ENCODE measurements at places on chromosomes 1 and 21.
A peak's percentile ranks its signal among the peaks of the same experiment; 100 is the strongest.

DNA sequence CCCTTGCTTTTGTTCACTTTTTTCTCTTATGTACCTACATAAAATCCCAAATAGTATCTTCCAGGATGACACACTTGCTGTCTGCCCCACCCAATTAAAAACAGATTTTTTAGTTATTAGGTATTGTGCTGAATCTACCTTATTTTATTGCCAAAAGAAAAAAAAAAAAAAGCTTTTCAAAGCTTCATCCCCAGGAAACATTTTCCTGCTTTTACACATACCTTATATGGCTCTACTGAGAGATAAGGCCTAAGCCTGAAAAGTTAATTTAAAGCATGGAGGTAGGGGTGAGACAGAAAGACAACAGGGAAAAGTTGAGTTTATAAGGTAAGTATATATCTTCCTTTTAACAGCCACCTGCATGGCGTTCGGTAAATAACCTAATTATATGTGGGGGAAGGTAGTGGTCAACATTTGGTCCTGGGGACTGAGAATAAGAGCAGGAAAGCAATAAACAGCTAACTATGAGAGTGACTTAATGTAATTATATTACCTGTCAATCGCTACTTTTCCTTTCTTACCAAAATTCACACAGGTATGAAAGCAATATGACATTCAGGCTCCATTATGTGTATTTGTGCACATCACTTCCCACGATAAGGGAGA is 54.6 kb upstream of the BOLA1 start:
- no peak for DNase-seq

DNA sequence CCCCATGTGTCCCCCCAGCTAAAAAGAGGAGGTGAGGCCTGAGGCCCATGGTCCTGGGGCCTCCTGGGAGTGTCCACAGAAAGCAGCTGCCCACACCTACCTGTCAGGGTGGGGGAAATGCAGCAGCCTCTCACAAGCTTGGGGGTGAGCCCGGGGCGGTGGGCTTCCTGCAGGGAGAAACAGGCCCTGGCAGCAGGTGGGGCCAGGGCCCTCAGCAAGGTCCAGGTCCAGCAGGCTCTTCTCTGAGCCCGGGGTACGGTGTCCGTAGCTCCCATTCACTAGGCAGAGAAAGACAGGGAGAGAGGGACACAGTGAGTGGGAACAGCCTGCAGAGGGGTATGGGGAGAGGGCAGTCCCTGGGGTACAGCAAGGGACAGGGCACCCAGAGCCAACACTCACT is 139.0 kb downstream of the GLIS1 start:
- no peak for DNase-seq

DNA sequence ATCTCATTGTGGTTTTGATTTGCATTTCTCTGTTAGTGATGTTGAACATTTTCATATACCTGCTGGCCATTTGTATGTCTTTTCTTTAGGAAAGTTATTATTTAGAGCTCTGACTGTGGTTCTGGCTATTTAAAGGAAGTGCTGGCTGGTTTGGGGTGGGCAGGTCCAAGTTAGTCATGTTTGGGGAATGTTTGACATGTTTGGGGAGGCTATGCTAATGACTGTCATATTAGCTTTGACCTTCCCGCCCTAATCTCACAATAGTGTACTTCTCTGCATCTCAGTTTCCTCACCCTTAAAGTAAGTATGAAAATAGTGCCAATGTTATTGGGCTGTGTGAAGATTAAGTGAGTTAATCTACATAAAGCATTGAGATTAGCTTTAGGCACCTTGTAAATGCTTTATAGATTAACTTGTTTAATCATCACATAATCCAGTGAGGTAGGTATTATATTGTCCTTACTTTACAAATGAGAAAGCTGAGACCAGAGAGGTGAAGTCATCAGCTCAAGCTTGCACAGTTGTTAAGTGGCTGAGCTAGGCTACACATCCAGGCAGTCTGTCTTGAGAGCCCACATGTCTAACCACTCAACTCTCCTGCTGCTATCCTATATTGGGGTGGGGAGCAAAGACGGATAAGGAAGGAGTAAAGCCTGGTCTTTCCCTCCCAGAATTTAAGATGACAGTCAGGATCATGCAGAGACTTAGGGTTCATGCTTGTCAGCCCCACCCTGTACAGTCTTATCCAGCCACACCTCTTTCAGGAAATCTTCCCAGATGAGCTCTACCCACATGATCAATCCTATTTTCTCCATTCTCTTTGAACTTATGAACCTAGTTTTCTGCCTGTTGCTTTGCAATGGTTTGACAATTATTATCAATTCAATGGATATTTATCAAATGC is 22.8 kb upstream of the CRNN start:
- DNase-seq = no peak

- DNase-seq = no peak
These were observed 918 bp upstream of the CD2 start for GRCh38 chr1:116753312-116753711.

DNA sequence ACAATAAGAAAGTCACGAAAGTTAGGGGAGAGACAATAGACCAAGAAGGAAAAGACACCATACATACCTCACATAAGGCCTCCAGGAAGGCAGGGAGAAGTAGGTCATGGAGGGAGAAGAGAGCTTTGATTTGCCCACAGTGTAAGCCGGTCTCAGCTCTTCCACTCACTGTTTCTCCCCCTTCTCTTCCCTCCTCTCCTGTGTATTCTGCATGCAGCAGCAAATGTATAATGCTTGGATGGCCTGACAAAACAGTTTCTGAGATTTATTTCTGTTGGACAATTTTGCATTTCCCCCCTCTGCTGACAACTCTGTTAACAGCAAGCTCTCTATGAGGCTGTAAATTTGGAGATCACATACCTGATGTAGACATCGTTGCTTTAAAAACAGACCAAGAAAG is 318.9 kb downstream of the OMA1 start:
- DNase-seq = no peak

DNA sequence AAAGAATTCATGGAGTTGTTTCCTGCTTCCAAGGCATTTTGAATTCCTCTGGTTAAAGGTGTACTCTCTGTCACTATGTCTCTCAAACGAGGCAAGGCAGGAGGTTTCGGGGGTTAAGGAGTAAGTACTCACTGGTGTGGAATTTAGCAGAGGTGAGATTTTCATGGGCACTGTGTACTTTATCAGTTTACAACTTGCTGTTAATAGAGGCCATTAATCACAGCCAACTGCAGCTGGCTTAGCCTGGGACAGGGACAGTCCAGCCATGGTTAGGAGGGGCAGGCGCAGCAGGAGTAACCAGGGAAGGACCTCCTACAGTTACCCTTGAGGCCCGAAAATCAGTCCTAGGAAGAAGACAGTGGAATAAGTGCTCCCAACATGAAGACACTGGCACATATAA is 18.1 kb upstream of the TMEM9 start:
- no peak for DNase-seq

GRCh38 chr1:218401998-218402785 is 57.1 kb downstream of the TGFB2 start:
- no peak for DNase-seq

- DNase-seq = no peak
These were observed 40.3 kb downstream of the MDM4 start for GRCh38 chr1:204556458-204557052.

- DNase-seq = no peak
These were observed 207.6 kb upstream of the NFIA start for GRCh38 chr1:60874718-60875117.

GRCh38 chr1:185480545-185480944 is 163.5 kb upstream of the IVNS1ABP start:
- peak; percentile 21 for DNase-seq

- DNase-seq = no peak
These were observed 14.2 kb downstream of the RIMS3 start for GRCh38 chr1:40651138-40651857.

GRCh38 chr1:51519865-51520699 is 1.0 kb upstream of the EPS15 start:
- DNase-seq = no peak

DNA sequence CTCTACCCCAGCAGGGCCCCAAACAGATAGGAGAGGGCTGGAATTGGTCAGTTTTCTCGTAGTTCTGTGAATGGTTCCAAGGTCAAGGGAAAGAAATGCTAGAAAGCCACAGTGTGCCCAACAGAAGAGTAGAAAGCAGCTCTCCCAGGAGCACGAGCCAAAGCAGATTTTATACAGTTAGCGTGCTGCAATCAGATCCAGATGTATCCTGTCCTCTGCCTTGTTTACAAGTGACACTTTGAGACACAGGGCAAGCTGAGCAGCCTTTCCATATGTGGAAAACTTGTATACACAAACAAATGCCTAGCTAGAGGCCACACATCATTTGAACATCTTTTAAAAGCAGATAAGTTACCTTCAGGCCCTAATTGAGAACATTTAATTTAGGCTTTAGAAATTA is 6.5 kb downstream of the VAMP3 start:
- no peak for DNase-seq

- DNase-seq = no peak
These were observed 121.5 kb upstream of the KRTAP19-8 start for GRCh38 chr21:31159808-31160207.

DNA sequence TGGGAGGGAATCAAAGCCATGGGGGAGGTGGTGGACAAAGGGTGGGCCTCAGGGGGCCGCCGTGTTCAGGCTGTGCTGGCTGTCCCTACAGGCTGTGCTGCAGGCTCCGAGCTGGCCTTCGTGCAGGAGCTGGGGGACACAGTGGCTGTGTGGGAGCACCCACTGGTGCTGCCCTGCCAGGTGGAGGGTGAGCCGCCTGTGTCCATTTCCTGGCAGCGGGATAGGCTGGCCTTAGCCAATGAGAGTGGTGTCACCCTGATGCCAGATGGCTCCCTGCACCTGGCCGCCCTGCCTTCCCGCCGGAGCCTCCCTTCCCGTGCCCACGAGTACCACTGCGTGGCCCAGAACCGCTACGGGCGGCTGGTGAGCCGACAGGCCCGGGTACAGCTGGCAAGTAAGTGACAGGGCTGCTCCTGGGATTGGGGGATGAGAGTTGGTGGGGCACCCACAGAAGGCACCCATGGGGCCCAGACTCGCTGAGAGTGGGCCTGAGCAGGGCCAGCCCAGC is 20.2 kb downstream of the SLC27A3 start:
- DNase-seq = no peak

DNA sequence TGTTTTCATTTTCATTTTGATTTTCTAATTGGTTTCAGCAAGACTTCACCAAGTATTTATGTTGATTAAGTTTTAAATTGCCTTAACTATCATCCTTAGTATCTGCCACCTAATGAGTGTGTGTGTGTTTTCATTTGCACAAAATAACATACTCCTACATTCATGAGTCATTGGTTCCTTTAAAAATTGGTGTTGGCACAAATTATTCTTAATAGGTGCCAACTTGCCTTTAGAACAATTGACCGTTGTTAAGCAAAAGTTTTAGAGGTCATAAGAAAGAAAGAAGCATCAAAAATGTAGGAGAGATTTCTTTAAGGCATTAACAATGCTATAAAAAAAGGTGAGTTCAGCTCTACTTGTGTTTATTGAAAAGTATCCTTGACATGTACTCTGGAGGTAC is 77.5 kb downstream of the FNBP1L start:
- no peak for DNase-seq

- no peak for DNase-seq
These were observed 137.4 kb downstream of the KAZN start for GRCh38 chr1:14735841-14736240.

GRCh38 chr1:52906135-52906603 is 15.4 kb downstream of the ECHDC2 start:
- DNase-seq = no peak

DNA sequence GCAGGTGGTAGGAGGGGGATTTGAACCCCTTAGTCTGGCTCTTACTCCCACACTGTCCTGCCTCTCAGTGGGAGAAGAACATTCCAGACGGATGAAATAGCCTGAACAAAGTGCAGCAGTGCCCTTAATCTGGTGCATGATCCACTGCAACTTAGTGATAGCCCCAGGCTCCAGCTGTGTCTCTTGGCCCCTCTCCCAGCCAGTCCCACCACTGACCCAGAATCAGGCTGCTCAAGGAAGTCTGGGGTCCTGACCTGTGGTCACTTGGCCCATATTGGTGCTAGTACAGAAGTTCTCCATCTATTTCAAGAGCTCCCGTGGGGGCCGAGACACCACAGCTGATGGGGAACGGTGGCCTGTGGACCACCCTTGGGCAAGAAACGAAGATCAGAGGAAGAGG is 255.0 kb downstream of the KAZN start:
- no peak for DNase-seq

GRCh38 chr1:7299329-7299799 is 471.7 kb upstream of the VAMP3 start:
- no peak for DNase-seq

DNA sequence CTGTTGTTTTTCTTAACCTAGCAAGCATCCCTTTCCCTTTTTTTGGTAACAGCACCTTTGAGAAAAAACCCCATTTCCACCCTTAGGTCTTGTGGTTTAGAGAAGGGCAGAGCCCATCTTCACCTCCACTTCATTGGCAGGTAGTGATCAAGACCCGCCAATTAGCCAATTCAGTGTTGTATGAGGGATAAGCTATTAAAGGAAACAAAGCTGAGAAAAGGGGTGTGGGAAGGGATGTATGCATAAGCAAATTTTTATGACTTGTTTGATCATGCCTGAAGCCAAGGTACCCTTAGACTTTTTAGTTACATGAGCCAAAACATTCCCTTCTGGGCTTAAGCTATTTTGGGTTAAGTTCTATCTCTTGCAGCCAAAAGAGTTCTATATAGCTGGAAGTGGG is 3.6 kb upstream of the ZNF697 start:
- DNase-seq = no peak

DNA sequence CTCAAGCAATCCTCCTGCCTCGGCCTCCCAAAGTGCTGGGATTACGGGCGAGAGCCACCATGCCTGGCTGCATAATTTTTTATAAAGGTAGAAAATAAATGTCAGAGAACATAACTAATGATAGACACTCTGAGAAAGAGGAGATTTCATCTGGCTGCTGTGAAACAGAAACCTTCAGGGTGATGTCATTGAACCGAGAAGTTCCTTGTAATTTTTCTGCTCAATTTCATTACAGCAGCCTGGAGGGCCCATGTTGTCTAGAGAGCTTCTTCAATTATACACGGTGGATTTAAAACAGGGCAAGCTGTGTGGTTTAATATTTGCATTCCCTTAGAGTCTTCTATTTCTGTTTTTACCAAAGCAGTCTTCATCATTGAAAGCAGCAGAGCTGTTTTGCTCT is 64.3 kb upstream of the MORC3 start:
- no peak for DNase-seq

DNA sequence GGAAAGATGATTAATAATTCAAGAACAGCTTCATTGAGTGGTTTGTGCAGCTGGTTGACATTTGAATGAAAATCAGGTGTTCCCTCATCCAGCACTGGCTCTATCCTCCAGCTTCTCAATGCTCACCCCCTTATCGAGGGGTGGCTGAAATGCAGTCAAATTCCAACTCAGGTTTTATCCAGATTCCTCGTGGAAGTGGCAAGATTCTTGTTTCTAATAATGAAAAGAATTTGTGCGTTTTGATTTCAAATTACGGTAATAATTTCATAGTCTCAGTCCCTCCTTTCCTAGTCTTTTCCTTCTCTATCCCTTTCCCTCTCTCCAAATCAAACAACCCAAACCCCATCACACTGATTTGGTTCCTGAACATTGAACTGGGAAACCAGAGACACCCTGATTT is 3.1 kb downstream of the CNIH3 start:
- no peak for DNase-seq

DNA sequence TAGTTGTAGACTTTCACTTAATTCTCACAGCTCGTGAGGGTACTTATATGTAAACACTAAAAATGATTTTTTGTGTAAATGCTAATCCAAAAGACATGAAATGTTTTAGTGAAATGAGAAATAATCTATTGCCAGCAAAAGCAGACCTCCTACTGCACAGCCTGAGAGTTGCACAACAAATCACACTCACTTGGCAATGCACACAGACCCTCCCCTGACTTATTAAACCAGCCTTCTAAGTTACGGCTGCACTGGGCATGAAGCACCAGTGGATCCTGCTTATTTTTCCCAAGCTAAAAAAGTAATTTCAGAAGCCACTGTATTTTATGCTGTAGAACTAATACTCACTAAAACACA is 10.3 kb downstream of the ERRFI1 start:
- DNase-seq = no peak
